ENCODE measurements at places on chromosomes 2 and 18. TPM values are rescaled to one million over a fixed set of nuclear protein-coding genes. Genes with fewer than 3 reads are reported as not detected.

Gene EPC2
- 2.8 TPM for polyA plus RNA-seq

Gene CD207
- not detected for polyA plus RNA-seq

Gene PLGLB2
- polyA plus RNA-seq = 506 TPM

Gene ZNF236
- polyA plus RNA-seq = 3.6 TPM

Gene CYRIA
- 1.6 TPM for polyA plus RNA-seq

Gene RGPD4
- polyA plus RNA-seq = not detected

Gene CYP26B1
- 0.83 TPM for polyA plus RNA-seq

Gene C2orf80
- not detected for polyA plus RNA-seq

Gene ASB3
- 4.6 TPM for polyA plus RNA-seq

Gene MLPH
- 25.9 TPM for polyA plus RNA-seq

Gene FAM228A
- polyA plus RNA-seq = 0.32 TPM

Gene TMEM37
- 125 TPM for polyA plus RNA-seq

Gene NT5C1B
- polyA plus RNA-seq = 0.63 TPM

Gene TCF4
- 8.5 TPM for polyA plus RNA-seq

Gene UGT1A7
- 0.02 TPM for polyA plus RNA-seq

Gene LIPG
- 30.6 TPM for polyA plus RNA-seq

Gene KLHL14
- polyA plus RNA-seq = 0.02 TPM

Gene FEV
- polyA plus RNA-seq = not detected

Gene TTC21B
- 5.0 TPM for polyA plus RNA-seq

Gene CABYR
- polyA plus RNA-seq = 0.36 TPM

Gene KCNE4
- polyA plus RNA-seq = 0.42 TPM

Gene HAAO
- 134 TPM for polyA plus RNA-seq

Gene GPR75
- polyA plus RNA-seq = 0.21 TPM

Gene SPHKAP
- not detected for polyA plus RNA-seq

Gene ANKRD36
- 2.5 TPM for polyA plus RNA-seq

Gene INO80D
- 0.76 TPM for polyA plus RNA-seq

Gene EPHA4
- polyA plus RNA-seq = 0.43 TPM

Gene RBM44
- polyA plus RNA-seq = 0.02 TPM

Gene EVA1A
- polyA plus RNA-seq = 93.2 TPM

Gene SERPINB3
- not detected for polyA plus RNA-seq

Gene CETN1
- not detected for polyA plus RNA-seq

Gene PIEZO2
- 2.5 TPM for polyA plus RNA-seq

Gene CRYGD
- not detected for polyA plus RNA-seq

Gene DNER
- polyA plus RNA-seq = 0.01 TPM

Gene ALPG
- not detected for polyA plus RNA-seq

Gene SH3BP4
- polyA plus RNA-seq = 15.3 TPM

Gene SH3RF3
- polyA plus RNA-seq = 0.67 TPM

Gene RAB12
- 13.3 TPM for polyA plus RNA-seq

Gene TSPYL6
- polyA plus RNA-seq = 0.04 TPM

Gene B3GNT7
- 0.74 TPM for polyA plus RNA-seq

Gene LYG1
- 0.52 TPM for polyA plus RNA-seq

Gene NUP35
- polyA plus RNA-seq = 8.1 TPM

Gene REG3A
- polyA plus RNA-seq = 0.15 TPM

All from liver (tissue), 10 donors.